ENCODE measurements at places on chromosomes 13 and 19.

- DNase-seq, result no peak
These were observed 27.2 kb downstream of the RCBTB2 start for GRCh38 chr13:48505597-48506091.

- peak; percentile 75 for DNase-seq
These were observed 1.8 kb downstream of the PTGER1 start for GRCh38 chr19:14473073-14473977.

DNA sequence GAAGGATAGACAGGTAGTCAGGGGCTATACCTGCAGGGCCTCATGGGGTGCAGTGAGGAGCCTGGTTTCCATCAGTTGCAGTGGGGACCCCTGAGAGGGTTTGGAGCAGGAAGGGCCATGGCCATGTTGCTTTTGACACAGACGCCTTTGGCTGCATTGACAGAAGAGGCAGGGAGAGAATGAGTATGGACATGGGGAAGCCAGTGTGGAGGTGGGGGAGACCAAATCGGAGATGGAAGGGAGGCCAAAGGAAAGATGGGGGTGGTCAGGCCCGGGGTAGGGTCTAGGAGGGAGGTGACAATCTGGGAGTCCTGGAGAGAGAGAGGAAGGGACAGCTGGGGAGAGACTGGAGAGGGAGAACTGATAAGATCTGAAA, 1.3 kb downstream of the HSD11B1L start:
- no peak for DNase-seq

DNA sequence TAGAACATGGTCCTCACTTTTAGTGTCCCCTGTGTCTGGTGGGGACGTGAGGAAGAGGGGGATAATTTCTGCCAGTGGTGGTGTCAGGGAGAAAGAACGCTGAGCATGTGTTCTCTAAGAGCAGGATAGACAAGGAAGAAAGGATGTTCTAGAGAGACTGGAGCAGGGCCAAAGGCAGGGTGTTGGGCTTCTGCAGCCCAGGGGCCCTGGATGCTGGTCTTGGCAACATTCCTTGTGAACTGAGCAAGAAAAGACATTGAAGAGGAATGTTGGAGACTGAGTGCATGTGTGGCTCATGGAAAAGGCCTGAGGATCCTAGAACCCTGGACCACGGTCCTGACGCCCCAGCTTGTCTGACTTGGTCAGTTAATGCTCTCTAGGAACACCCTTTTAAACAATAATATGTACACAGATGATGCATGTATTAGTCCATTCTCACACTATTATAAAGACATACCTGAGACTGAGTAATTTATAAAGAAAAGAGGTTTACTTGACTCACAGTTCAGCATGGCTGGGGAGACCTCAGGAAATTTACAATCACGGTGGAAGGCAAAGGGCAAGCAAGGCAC, 33.6 kb upstream of the SLC10A2 start:
- no peak for DNase-seq

DNA sequence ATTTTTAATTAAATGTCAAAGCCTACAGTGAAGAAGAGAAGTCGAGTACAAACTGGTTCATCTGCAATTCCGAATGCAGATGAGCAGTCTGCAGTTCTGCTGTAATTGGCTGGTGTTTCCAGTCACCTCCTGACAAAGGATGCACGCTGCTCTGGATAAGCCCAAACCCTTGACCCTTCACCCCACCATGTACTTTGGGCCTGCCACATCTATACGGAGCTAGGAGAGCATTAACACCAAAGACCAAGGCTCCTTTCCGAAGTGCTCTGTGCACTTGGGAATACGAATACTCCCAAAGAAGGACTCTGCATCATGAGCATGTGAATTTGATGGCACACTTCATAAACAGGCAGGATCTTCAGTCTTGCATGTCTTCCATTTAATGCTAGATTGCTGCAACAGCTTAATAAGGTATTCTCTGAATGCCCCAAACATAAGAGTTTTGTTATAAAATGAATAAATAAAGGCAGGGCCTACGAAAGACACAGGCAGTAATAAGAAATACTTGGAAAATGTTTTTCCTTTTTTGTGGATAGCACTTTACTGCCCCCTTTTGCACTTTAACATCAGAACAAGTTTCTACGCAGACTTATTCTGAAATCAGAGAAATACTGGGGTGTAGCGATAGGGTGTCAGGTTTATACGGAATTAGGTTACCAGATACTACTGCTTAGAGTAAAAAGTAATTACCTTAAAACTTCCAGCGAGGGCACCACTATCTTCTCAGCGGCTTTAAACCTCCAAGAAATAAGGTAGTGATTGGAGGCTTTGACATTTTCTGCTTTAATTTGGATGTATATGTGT, 15.0 kb downstream of the EFNB2 start:
- no peak for DNase-seq

DNA sequence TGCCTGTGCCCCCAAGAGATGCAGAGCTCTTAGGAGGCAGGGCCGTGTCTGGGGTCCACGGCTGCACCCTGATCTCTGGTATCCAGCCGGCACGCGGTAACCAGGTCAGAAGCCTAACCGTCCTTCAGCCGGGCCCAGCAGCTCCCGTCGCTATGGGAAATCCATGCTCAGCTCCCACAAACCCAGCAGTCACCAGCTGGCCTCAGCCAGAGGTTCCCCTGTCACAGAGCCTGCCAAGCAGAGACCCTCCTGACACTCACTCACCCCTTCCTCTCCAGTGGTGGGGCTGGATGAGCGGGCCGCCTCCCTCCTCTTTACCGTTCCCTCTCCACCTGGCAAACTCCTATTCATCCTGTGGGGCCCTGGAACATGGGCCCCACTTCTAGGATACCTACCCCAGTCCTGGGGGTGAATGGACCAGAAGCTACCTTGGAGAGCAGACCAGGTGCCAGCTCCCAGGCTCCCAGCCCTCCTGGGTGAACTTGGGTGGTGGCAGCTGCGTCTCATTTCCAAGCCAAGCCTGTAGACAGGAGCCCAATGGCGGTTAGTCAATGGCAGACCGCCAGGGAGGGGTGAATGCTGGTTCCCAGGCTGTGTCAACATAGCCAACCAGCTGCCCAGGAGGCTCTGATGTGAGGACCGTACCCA, 21.4 kb upstream of the TCF3 start:
- DNase-seq, result peak; percentile 45

GRCh38 chr19:51305479-51305878, 6.0 kb upstream of the IGLON5 start:
- no peak for DNase-seq

GRCh38 chr13:112984501-112984900, 15.5 kb downstream of the MCF2L start:
- no peak for DNase-seq

GRCh38 chr19:45947926-45948325, 25.7 kb downstream of the NOVA2 start:
- no peak for DNase-seq

GRCh38 chr19:4088975-4089374, 22.3 kb upstream of the ZBTB7A start:
- peak; percentile 72 for DNase-seq

- DNase-seq, result no peak
These were observed 78.8 kb downstream of the RAP2A start for GRCh38 chr13:97512732-97513131.

DNA sequence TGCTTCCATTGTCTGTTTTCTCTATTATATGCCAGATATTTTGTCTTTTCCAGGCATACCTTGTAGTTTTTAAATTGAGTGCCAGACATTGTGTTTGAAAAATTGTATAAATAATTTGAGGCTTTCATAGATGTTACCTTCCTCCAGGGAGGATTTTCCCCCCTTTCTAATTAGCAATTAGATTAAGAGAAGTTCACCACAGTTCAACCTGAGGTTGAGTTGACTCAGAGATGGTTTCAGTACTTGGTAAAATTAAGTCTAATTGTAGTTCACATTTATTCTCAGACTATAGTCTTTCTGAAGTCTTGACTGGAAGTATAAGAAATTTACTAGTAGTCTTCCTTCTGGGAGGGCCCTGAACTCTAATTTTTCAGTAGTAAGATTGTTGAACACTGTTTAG, 104.1 kb upstream of the SCEL start:
- DNase-seq, result no peak

DNA sequence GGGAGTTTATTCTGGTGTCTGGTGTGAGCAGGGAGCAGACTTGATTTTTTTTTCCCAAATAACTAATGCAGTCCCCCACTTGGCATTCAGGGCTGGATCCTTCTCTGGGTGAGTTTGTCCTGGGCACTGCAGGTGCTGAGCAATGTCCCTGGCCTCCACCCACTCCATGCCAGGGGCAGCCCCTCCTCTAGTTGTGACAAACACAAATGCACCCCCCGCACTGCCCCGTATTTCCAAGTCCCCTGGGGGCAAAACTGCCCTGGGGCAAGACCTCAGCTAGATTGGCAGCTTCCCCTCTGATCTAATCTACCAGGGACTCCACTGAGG, 6.4 kb downstream of the MOB3A start:
- DNase-seq, result no peak

DNA sequence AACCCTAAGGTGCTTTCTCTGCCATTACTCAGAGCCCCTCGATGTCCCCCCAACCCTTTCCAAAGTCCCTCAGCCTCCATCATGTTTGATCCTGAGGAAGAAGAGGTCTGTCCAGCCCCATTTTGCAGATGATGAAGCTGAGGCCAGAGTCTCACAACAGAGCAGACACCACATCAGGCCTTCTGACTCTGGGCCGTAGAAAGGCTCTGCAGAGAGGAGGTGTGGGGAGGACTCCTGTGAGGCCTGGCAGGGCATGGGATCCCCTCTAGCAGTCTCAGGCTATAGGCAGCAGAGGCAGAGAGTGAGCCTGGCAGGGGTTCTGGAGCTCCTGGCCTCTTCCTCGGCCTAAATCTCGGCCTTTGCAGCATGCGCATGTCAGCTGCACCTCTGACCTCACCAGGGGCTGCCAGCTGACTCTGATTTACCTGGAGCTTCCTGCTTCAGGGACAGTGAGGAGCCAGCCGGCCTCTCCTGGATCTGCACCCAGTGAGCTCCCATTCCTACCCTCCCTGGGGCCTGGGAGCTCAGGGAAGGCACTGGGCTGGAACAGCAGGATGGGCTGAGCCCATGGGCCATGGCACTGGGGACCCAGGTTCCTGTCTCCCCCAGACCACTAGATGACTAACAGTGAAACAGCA, 41.7 kb upstream of the VSTM2B start:
- DNase-seq, result no peak

DNA sequence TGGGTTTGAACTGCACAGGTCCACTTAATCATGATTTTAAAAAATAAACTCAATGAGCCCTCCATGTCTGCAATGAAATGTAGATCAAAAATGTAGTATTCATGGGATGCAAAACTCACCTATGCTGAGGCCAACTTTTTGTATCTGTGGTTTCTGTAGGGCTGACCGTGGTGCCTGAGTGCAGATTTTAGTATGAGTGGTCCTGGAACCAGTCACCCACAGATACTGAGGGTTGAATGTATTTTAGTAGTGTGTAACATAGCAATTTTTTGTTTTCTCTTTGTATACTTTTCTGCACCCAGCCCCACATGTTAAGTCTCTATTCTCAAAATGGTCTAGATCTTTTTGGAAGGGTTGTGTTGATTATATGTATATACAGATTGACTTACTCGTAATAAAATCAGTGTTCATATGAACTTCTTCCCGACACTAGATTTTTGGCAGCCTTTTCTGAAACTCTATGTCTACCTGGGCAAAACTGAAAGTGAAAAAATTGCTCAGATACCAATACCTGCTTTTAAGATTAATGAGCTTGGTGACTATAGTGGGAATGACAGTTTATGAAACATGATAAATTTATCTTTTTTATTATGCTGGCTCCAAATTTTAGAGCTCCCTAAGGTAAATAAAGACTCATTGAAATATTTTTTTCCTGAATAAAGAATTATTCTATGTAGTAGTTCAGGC, 51.6 kb downstream of the DNAJC15 start:
- DNase-seq, result no peak

- peak; percentile 37 for DNase-seq
These were observed 84.7 kb upstream of the GPR183 start for GRCh38 chr13:99391781-99392469.

DNA sequence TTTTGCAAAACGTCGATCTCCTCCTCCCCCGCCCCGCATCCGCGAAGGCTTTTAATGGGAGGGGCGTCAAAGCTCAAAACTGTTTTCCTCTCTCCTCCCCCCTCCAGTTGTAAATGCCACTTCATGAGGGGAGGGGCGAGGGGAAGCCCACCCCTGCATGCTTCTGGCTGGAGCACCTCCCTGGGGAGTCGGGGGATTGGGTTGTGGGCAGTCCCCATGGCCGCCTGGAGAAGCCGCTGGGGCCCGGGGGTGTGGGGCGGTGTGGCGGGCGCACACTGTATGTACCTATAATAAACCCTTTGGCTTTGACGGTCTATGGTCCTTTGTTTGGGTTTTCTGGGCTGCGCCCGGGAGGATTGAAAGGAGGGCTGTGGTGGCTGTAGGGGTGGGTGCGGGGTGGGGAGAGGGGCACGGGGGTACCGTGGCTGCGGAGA, 505 bp upstream of the SHKBP1 start:
- no peak for DNase-seq

- peak; percentile 78 for DNase-seq
These were observed 5.0 kb downstream of the PBX4 start for GRCh38 chr19:19613506-19613905.

DNA sequence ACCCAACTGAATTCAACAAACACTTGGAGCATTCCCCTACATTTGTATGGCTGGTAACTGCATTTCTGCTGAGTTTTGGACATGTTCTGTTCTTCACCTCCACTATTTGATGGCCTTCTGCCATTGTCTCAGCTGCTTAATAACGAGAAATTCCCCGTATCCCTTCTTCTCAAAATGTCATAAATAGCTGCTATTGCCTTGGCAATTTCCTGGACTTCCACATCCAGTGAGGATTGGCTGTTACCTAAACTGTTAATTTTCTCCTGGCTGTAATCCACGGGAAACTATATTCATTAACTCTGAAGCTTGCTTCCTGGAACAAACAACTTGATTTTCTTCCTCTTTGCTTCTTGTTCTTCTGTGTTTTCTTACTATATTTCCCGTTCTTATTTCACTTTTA, 69.5 kb upstream of the TDRD3 start:
- no peak for DNase-seq

DNA sequence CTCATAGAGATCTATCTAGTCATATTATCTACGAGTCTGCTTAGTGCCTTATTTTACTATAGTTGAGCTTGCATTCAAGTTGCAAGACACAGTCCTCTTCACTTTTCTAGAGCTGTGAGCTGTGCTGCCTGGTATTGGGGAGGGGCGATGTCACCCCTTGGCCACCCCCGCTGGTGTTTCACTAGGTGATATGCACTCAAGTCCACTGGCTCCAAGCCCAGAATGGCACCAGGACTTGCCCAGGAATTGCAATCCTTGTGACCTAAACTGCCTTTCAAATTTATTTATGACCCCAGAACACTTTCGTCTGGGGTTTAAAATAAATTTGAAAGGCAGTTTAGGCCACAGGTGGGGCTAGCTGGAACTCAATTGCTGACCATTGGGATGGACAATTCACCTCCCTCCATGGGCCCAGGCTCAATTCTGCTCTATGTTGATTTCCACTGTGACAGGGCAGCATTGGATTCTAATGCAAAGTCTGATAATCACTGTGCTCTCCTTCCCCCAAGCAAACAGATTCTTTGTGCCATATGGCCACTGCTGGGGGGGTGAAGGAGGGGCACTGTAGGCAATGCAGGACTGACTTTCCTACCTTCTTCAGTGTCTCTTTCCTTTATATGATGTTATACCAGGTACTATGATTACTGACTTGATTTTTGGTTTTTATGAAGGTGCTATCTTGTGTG, 1244.2 kb upstream of the MIR17HG start:
- no peak for DNase-seq
